Activated T-cell treated with anti-CD3 and anti-CD28 coated beads, Interleukin-2, amount 50 U/mL, for 24 hours (primary cell): ENCODE measurements at places on chromosomes 2 and 18.

GRCh38 chr2:214695789-214696188, 113.7 kb downstream of the BARD1 start:
- DNase-seq, result no peak

DNA sequence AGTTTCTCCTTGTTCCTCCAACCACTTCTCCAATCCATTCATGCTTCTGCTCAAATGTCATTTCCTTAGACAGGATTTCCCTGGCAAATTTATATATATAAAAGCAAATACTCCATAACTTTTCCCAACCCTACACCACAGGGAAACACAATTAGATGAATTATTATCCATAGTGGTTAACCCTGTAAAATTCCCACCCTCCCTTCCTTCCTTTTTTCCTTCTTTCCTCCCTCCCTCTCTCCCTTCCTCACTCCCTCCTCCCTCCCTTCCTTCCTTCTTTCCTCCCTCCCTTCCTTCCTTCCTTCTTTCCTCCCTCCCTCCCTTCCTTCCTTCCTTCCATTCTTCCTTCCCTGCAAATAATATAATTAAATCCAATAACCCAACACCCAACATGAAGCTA, 617.7 kb downstream of the IRS1 start:
- DNase-seq, result no peak

DNA sequence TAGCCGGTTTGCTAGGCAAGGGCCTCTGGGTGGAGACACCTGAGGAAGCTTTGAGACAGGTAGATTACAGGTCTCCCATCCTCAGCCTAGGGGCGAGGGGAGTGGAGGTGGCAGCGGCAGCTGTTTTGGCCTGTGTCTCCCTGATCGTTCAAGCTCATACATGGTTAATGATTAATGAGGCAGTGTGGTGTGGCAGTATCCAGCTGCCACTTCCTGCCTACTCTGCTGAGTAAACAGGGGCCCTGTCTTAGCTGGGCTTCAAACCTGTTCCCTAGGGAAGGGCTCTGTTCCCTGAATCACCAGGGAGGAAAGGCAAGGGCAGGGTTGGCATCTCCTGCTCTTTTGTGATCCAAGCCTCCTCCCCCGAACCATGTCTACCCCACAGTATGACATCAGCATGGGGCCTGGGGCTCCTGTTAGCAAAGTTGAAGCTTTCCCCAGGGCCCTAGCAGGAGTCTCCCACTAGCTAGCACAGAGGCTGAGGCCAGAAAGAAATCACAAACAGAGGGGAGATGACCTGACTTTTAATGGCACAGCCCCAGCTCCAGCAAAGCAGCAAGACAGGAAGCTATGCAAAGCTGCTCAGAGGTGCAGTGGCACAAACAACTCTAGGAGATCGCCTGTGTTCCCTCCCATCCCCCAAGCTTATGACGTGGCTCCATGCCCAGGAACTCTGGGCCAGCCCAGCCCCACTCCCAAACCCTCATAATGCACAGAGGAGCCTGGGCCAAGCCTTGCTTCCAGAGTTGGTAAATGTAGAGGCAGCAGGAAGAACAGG, 3.7 kb upstream of the TUBA4B start:
- peak; percentile 51 for DNase-seq

DNA sequence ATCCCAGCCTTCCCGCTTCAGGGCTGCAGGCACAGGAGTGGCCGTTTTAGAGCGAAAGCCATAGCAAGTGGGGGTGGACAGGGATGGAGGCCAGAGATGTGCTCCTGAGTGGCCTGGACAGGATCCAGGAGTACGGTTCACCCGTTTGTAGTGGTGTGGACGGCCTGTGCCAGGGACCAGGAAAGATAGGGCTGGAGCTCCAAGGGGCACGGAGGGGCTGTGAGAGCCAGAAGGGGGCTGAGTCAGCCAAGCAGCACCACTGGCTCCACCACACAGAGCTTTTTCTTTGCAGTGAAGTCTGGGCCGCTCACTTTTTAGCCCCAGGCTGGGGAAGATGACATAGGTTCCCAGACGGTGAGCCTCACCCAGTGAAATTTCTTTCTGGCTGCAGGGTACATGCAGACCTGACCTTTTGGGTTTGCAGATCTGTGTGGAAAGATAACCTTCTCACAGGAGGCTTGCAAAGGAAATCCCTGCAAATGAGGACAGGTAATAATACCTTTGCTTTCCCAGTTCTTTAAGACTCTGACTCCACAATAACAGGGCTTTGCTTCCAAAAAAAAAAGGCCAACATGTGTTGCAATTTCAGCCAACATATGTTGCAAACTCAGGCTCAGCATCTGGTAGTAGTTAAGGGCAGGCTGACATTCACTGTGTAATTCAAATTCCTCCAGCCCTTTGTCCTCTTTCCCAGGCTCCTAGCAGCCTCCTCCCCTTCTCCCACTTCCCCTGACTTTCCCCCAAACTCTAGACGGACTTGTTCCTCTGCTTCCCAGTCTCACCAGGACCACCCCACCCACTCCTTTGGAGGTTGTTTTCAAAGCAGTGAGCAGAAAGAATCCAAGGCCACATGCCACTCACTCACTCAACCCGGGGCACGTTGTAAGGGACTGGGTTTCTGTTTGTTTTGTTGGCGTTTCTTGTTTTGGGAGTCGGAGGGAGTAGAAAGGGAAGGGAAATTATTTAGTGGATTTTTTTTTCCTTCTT, 20.3 kb upstream of the LAPTM4A start:
- DNase-seq, result no peak

GRCh38 chr18:78431606-78432005, 548.0 kb upstream of the SALL3 start:
- DNase-seq, result no peak

DNA sequence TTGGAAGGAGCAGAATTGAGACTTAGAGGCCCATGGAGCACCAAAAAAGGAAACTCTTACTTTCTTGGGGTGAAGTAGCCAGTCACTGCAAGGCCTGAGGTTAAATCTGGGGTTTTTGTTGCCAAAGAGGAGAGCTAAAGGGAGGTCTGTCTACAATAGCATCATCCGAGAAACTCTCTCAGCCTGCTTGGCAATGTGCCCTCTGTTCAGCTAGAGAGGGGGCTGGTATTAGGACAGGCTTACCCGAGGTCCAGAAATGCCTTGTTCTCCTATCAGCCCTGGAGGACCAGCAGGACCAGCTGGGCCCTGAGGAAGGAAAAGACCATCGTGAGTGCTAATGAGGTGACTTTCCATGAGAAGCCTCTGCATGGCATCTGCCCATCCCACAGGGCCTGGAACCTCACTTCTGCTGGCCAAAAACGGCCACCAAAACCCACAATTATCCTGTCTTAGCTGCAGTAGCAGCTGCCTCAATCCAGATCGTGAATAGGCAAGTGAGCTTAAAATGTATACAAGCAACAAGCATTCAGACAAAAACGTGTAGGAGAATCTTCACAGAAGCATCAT, 61.6 kb downstream of the COL6A3 start:
- no peak for DNase-seq

DNA sequence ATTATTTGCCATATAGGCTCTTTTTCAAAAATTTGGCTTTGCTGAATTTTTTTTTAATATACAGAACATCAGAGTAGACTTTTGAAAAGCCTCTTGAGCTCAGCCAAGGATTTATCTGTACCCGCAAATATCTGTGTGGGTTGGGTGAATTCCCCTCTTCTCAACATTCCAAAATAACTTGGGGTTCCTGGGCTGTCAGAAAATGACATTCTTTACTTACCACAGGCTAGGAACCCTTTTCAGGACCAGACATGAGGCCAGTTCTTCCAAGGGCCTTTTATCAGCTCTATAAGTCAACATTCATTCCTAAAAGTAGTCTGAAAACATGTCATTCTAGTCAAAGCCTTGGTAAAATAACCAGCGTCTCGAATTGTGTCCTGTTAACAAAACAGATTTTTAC, 28.8 kb upstream of the FEZ2 start:
- DNase-seq, result no peak

DNA sequence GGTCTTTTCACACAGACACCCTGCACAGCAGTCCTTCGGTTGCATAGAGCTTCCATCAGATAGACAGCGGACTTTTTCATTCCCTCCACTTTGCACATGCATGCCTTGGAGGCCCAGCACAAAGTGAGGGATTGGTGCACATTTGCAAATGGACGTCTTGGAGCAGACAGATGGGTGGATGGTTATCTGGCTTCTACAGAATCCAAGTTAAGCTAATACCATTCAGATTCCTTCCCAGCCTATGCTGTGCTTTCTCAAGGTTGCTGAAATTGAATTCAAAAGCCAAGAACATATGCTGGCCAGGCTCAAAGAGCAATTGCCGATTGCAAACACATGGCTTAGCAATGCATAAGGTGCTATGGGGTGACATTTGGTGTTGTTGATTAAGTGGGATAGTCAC, 186.4 kb downstream of the VAPA start:
- DNase-seq, result no peak

- no peak for DNase-seq
Measured at GRCh38 chr2:33363325-33364298, 112.8 kb upstream of the RASGRP3 start.

- no peak for DNase-seq
Measured at GRCh38 chr2:114698520-114698919, 256.1 kb downstream of the DPP10 start.

GRCh38 chr18:32427084-32427900, 43.4 kb downstream of the GAREM1 start:
- DNase-seq, result no peak

GRCh38 chr18:34729264-34729663, 19.2 kb downstream of the DTNA start:
- DNase-seq, result no peak

DNA sequence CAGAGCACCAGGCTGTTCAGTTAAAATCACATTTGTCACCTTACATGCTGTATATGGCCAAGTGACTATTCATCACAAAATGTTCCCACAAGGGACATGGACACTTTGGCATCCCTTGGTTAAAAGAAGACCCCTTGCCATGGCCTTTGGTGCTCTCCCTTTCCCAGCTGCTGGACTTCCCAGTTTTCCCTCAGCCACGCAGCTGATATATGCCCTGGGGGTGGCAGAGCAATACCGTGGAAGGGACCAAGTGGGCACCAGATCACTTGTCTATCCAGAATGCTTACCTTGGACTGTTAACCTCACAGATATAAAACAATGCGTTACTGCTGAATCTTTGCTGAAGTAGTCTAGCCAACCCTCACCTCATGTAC, 35.3 kb downstream of the PAIP2B start:
- no peak for DNase-seq

DNA sequence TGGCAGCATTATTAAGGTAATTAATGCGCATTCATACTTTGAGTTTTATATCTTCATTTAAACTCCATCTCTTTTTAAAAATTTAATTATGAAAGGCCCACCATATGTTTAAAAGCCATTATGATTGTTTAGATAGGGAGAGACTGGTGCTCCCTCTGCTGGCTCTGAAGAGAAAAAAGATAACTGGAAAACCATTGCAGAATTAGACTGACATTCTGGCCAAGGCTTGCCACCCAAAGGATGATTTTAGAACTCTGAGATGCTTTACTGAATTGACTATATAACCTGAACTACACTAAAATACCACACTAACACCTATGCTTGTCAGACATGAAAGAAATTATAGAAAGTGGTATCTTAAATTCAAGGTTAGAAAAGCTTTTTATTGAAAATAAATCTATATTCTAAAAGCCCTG, 127.6 kb upstream of the SPOPL start:
- DNase-seq, result no peak

DNA sequence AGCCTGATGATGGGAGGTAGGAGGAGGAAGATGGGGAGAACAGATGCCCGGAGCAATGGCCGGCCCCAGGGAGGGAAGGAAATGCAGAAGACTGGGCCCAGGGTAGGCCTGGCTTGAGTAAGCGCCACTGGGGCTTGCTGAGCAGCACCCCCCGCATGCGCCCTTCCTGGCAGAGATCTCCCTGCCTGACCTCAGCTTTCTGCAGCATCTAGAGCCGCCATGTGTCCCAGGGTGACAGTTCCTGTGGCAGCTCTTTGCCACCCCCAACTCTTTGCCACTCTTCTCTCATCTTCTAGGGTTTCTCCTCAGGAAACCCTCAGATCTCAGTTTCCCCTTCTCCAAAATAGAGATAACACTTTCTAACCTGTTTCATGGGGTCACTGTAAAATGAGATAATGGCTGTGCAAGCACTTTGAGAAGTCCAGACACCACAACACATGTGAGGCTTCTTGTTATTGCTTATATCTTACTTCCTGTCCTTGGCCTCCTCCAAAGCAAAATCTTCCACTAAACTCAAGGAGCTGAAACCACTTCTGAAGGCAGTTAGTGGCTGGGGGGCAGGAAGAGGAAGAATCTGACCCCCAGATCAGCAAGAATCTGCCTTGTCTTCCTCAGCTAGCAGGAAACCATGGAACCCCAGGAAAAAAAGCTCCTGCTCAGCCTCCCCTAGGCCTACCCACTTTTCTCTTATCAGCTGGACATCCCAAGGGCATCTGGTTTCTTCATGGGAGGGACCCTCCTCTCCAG, 64.9 kb downstream of the EPAS1 start:
- no peak for DNase-seq

DNA sequence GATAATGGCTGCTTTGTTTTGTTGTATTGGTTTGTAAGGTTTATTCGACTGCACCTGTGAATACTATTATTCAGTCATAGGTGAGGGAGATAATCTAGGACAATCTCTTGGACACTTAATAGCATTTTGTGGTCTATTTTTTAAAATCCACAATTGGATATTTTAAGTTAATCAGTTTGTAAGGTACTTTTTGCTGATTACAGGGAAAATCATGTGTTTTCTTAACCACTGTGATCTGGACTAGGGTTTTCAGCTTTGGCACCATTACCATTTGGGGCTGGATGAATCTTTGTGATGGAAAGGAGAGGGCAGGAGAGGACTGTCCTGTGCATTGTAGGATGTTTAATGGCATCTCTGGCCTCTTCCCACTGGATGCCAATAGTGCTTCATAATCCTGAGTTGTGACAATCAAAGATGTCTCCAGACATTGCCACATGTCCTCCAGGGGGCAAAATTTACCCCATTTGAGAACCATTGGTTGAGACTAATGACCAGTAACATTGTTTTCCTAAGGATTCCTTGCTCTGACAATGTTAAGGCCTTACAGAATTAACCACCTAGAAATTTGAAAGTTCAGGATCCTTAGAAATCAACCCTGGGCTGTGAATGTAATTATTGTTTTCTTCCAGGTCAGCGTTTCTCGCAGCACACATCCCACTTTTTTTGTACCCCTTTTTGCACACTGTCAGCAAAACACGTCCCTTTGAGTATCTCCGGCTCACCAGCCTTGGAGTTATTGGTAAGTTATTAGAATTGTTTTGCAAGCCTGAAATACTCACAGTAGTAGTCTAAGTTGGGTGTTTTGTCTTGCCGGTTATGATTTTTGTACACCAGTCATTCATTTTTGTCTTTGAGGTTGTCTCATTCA, 15.6 kb downstream of the CNOT9 start:
- DNase-seq, result no peak
